ENCODE measurements at places on chromosomes 2 and 18.

DNA sequence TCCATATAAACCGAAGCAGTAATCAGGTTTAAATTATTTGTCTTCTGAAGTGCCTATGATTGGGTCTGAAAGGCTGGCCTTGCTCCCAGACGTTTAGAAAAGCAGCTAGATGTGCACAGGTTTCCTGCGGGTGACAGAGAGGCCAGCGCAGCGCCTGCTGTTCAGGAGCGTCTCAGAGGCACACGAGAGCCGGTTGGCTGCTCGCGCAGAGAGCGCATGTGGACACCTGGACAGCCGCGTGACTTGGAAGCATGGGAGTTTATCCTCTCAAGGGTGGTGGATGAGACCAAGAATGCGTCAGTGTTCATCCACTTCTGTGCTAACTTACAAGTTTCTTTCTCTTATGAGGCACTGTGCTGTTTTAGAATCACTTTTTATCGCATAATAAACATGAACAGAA is 303.7 kb downstream of the PTGR3 start:
- DNase-seq, result no peak

- DNase-seq, result no peak
Measured at GRCh38 chr18:27363872-27364271, 178.8 kb upstream of the CHST9 start.

GRCh38 chr2:175036582-175037018 is 31.4 kb upstream of the CHN1 start:
- DNase-seq, result no peak

DNA sequence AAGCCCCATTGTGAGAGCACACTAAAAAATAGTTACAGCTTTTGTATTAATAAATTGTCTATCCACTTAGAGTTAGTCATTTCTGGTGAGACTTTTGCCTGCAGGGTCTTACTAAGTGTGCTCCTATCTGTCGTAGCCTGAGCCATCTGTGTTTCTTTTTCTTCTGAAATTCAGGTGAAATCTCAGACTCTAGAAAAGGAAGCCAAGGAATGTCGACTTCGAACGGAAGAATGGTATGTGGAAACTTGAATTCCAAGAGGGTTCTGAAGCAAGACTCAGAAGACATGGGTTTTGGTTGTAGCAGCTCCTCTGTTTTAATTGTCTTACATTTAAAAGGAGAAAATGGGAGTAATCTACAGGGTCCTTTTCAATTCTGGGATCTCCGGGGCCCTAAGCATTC is 70.0 kb upstream of the STON1 start:
- DNase-seq, result no peak
